ENCODE measurements at places on chromosomes 2 and 18.

DNA sequence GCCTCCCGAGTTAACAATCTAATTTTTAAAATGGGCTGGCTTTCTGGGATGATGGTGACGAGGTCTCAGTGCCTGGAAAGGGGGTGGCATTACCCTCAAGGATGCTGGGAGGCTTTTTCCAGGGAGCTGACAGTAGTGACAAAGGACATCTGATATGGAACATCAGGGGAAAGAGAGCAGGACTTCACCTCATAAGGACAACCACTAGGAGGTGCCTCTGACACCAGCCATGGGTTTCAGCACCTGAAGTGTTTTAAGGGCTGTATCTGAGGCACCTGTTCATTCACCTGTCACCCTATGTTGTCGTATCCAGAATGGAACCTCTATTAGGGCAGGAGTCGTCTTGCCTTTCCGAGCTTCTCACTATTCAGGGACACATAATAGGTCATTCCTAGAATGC lies 10.8 kb downstream of the IL36B start:
- no peak for DNase-seq

GRCh38 chr2:45001869-45002385 lies 7.3 kb downstream of the SIX2 start:
- no peak for DNase-seq

GRCh38 chr2:119468154-119468955 lies 36.7 kb downstream of the TMEM37 start:
- DNase-seq = no peak

GRCh38 chr18:3885209-3885792 lies 435.3 kb downstream of the TGIF1 start:
- no peak for DNase-seq

DNA sequence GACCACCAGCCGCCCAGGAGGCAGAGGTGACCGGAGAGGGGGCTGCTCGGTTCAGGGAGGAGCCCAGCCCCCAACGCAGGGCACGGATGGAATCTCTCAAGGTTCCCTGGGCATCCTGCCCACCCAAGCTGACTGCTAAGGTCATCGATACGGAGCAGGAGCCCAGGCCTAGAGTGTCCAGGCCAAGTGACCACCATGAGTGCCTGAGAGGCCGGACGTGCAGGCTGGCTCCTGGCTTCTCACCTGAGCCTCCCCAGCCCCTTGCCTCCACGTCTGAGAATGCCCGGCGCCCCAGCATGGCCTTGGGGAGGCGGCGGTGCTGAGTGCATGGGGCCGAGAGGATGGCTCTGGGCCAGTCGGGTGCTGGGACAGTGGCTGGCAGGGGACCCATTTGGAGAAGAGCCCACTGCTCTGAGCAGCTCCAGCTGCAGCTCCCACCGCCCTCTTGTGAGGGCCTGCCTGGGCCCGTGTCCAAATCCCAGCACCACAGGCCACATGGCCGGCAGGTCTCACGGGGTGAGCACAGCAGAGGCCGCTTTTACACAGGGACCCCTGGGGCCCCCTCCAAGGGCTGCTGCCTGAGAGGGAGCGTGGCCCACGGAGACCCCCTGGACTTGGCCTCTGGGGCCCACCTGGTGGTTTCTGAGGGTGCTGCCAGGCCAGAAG lies 102.8 kb upstream of the CTDP1 start:
- no peak for DNase-seq

DNA sequence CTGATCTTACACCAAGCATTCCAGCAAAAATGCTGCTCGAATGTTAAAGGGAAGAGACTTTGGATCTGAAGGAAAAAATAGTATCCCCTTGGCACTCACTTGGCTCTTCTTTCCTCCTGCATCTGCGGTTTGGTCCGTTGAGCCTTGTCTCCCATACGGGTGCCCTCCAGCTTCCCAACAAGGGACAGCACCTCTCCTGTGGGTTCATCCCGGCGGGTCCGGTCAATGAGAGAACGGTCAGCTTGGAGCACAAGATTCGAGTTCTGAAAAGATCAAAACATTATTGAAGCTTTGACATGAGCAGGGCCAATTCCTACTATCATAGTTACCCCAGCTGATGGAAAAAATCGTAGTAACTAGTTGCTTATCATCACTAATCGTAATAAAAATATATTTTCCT lies 740 bp downstream of the SNRNP200 start:
- DNase-seq = no peak
